ENCODE measurements at places on chromosomes 7 and 10.
A peak's percentile ranks its signal among the peaks of the same experiment; 100 is the strongest.

DNA sequence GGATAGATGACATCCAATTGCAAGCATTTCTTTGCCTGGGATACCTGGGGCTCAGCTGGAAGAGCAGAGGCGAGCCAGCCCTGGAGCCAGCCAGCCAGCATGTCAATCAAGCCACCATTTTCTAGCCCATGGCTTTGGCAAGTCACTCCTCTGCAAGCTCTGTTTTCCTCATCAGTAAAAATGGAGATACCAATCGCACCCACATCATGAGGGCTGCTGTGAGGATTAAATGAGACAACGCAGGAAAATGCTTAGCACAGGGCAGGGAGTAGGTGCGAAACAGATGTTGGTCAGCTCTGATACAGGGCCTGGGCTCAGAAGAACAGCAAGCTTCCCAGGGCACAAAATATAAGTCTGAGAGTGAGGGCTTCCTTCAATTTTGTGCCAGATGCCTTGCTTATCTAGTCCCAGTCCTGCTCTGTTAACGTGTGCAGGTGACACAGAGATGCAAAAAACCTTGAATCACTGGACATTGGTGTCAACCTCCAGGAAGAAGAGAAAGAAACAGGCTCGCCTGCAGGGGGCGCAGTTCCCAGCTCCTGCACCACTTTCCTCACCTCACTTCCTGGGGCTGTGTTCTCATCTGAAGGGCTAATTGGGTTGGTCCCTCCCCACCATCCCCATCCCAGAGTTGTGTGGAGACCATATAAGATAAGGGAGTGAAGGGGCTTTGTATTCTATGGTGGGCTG is 72.8 kb upstream of the CACUL1 start:
- no peak for DNase-seq

DNA sequence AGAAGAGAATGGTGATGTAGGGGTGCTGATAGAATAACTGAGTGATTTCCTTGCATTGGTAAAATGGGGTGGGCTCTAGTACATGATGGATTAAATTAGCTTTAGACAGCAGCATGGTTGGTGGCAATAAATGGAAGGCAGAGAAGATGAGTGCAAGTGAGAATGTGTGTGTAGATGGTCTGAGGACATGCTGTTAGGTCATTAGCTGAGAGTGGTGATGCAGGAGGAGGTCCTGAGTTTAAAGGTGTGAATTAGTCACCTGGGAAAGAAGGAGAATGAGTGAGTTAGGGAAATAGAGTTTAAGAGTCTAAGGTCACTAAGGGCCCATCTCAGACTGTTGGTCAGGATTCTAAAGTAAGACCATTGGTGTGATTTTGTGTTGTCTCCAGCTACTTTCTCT is 17.9 kb upstream of the SEC61A2 start:
- no peak for DNase-seq

- no peak for DNase-seq
Measured at GRCh38 chr7:105800849-105801534, 75.4 kb downstream of the ATXN7L1 start.

DNA sequence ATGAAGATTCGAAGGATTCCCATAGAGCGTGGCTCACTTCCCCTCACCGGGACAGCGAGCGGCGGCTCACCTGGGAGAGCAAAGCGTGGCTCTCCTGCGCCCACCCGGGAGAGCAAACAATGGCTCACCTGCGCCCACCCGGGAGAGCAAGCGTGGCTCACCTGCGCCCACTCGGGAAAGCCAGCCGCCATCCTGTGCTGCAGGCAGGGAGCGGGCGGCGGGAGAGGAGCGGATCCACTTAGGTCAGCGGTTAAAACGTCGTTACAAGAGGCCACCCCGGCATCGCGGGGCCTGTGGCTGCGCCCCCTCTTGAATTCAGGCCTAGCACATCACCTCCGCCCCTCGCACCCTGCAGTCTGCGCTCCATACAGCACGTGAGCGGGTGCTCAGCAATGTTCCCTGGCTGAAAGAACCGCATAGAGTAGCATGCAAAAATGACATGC is 461 bp upstream of the FIGNL1 start:
- DNase-seq: no peak

GRCh38 chr10:91191584-91191919 is 28.9 kb upstream of the PCGF5 start:
- no peak for DNase-seq

- DNase-seq: no peak
Measured at GRCh38 chr7:881441-882234, 5.3 kb downstream of the GET4 start.

- no peak for DNase-seq
Measured at GRCh38 chr7:32206987-32207386, 136.8 kb upstream of the PDE1C start.

- peak; percentile 97 for DNase-seq
Measured at GRCh38 chr10:131981429-131982184, at the start of gene BNIP3. BNIP3 (minus strand) TSS chr10:131981923; CDS start chr10:131981806, 117 bp downstream.

- DNase-seq: peak; percentile 46
Measured at GRCh38 chr10:123559066-123559822, 106.9 kb upstream of the GPR26 start.

- DNase-seq: no peak
Measured at GRCh38 chr7:303884-304573, 14.1 kb downstream of the FOXL3 start.

GRCh38 chr7:132203021-132203420 is 373.2 kb downstream of the PLXNA4 start:
- DNase-seq: no peak

- DNase-seq: no peak
Measured at GRCh38 chr7:41574377-41574776, 128.5 kb downstream of the INHBA start.

- DNase-seq: no peak
Measured at GRCh38 chr7:105156731-105157130, 142.7 kb downstream of the KMT2E start.

GRCh38 chr7:99308461-99309074 is 17.1 kb upstream of the ARPC1A start:
- DNase-seq: no peak

DNA sequence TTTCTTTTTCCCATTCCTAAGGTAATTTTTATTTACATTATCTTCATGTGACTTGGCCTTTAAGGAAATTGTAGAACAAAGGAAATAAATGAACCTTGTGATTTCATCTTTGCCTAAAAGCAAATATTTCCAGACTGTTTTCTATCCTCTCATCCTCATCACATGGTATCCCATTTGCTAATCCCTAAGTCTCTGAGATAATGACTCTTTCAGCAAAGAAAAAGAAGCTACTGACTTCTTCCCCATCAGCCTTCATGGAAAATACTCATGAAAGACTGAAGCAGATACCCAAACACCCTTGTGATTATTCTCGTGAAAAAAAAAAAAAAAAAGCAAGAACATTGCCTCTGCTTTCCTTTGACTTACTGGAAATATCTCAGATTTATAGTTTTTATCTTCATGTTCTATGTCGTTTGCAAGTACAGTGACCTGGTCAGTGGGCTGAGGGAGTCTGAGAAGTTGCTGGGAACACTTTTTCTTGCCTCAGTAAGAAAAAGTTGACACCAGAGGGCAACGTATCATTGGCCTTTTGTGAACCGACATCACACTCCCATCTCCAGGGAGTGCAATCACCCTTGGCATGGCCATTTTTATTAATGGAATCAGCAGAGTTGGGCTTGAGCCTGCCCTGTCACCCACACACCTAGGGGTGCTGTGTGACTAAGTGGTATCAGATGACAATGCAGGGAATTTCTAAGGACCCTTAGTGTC is 246.0 kb upstream of the KMT2E start:
- DNase-seq: no peak

GRCh38 chr7:72538856-72539255 is 126.7 kb upstream of the CALN1 start:
- DNase-seq: no peak

DNA sequence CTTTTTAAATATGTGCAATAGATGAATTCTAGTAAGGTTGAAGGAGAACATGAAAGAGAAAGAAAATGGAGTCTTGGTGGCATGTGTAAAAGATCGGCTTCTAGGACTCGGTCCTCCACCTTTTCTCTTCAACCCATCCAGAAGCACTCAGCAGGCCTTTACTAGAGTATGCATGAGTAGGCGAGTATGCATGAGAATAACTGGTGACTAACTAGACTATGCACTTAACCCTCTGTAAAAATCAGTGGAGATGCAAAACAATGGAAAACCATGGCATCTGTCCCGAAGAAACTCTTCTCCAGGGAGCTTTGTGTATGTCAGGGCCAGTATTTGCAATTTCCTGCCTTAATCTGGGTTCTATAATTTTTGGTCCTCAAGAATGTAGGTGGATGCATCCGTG is 40.0 kb upstream of the GRB10 start:
- no peak for DNase-seq

GRCh38 chr7:40608321-40609075 is 473.7 kb downstream of the SUGCT start:
- no peak for DNase-seq

- no peak for DNase-seq
Measured at GRCh38 chr7:98866765-98867164, 3.0 kb downstream of the TMEM130 start.

DNA sequence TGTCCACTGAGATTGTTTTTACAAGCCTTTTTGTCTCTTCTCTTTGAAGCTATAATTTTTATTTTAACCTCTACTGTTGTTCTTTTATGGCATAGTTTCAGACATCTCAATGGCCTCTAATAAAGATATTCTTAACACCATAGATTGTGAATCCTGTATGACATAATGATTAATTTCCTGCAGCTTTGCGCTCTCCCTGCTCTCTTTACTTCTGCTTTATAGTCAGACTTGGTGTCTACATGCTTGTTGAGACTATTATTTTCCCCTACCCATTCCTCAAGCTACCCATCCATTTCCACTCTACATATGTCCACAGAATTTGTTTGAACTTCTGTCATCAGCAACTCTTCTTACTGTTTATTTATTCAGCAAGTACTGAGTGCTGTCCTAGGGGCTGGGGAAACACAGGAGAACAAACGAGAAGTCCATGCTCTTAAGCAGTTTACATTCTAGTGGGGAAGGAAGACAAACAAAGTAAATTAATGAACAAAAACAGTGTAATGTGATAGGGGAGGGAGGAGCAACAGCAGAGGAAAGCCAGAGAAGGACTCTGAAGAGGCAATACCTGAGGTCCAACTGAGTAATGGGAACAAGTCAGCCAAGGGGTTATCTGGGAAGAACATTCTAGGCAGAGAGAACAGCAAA is 110.1 kb downstream of the CDK14 start:
- no peak for DNase-seq

DNA sequence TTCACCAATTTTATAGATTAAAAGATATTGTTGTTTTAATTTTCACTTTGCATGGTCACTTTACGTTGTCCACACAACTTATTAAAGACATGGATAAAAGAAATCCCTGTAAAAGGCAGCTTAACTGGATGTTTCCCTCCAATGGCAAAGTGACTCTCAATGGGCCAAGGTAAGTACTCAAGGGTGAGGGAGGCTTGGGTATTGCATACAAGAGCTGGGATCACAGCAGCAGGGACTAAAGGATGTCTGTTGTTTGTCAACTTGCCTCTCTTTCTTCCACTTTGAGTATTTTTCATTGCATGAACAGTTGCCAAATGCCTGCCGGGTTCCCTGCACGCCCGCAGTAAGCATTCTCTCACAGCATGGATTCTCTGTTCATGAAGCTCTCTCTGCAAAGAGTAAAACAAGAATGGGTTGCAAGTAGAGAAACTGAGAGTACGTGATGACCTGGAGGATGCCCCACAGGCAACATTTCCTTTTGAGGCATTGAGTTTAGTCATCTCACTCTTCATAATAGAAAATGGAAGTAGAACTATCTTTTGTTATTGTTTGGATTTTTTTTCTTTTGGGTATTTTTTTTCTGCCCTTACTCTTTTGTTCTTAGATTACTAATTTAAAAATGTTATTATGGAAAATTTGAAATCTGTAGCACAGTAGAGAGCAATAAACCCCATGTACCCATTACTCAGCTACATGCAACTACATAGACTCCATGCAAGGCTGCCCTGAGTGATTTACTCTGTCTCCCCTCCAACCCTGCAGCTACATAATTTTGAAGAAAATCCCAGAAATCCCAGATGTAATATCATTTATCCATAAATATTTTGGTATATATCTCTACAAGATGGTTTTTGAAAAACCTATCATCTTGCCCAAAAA is 26.3 kb downstream of the GPR141 start:
- no peak for DNase-seq

DNA sequence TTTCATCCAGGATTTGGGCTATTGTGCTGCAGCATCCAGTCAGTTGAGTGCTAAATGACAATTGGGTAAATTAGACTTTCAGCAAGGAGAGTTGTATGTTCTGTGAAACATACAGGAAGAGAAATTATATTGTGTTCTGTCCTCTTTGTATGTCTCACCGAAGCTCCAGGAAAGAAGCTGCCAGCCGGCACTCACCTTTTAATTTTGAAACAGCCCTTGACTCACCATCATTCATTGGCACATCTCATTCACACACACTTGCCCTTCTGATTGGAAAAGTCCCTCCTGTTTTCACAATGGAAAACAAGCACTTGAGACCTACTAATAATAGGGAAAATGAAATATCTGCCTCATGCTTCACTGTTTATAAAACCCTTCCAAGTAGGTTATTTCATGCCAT is 495.6 kb downstream of the RPS24 start:
- no peak for DNase-seq

- DNase-seq: peak; percentile 8
Measured at GRCh38 chr7:134613623-134614347, 32.9 kb upstream of the BPGM start.

DNA sequence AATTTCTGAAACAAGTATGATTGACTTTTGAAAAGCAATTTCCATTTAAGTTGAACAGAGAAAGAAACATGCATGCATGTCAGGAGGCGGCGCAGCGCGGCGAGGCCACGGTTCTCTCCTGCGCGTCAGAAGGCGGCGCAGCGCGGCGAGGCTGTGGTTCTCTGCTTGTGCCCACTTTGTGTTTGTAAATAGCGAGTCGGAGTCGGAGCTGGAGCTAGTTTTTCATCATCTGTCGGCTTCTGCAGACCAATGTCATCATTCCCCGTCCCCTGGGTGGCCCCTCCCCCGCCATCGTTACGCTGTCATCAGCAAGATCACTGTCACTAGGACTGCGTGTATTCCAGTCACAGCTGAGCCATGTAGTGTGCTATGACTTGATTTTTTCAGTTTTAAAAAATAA is 49.2 kb downstream of the INPP5A start:
- DNase-seq: no peak

GRCh38 chr10:13990946-13991345 is 339.8 kb downstream of the FRMD4A start:
- DNase-seq: no peak

DNA sequence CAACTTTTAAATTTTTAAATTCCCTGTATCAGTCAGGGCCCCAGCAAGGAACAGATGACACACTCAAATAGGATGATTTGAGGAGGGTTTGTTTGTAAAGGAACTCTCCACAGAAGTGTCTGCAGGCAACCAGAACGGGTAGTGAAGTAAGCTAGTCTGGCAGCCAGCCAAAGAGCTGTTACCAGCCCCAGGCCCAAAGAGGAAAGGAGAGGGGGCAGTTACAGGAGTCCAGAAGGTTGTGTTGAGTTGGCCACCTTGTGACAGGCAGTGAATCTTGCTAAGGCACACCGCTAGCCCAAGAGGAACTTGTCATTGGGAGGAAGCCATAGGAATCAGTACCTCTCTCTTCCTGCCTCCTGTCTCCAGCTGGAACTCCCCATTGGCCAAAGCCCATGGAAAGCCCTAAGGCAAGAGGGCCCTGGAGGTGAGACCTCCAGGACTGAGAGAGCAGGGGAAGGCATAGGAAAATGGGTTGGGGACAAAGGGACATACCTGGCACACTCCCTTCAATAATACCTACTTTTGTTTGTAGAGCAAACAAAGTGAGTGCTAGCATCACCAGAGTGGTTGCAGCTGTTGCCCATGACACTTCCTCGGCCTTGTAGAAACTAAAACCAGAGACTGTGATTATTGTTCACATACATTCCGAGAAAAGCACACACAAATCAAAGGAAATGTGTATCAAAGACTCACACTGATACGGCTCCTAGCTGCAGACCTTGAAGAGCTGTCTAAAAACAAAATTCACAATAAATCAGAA is 25.4 kb upstream of the GATAD1 start:
- DNase-seq: no peak

- no peak for DNase-seq
Measured at GRCh38 chr10:93687737-93688136, 14.7 kb downstream of the FRA10AC1 start.

Data from stimulated activated CD4-positive, alpha-beta T cell treated with anti-CD3 and anti-CD28 coated beads, Interleukin-12 subunit alpha, Interleukin-12 subunit beta, amount 100 ng/mL, for 24 hours (primary cell).